ENCODE measurements at places on chromosomes 5 and 9.

GRCh38 chr9:23733495-23734078 is 92.5 kb downstream of the ELAVL2 start:
- DNase-seq = no peak

DNA sequence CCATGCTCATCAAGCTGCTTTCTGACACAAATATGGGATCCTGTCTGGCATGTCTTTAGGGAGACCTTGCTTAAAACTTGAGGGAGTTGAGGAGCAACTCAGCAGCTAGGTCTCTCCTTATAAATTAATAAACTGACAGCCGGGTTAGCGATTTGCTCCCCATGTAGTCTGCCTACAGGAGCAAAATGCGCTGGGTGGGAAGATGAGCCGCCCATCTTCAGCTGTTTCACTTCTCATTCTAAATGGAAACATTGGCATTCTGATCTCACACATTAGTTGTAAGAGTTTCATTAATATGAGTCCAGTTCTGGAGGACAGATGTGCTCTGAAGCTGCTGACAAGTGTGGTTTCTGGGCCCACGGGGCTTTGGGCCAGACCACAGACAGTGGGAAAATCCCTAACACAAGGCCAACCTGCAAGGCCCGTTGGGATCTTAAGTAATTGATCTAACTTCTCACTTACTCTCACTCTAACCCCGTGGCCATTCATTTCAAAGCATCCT is 197.0 kb downstream of the MCTP1 start:
- DNase-seq = no peak

DNA sequence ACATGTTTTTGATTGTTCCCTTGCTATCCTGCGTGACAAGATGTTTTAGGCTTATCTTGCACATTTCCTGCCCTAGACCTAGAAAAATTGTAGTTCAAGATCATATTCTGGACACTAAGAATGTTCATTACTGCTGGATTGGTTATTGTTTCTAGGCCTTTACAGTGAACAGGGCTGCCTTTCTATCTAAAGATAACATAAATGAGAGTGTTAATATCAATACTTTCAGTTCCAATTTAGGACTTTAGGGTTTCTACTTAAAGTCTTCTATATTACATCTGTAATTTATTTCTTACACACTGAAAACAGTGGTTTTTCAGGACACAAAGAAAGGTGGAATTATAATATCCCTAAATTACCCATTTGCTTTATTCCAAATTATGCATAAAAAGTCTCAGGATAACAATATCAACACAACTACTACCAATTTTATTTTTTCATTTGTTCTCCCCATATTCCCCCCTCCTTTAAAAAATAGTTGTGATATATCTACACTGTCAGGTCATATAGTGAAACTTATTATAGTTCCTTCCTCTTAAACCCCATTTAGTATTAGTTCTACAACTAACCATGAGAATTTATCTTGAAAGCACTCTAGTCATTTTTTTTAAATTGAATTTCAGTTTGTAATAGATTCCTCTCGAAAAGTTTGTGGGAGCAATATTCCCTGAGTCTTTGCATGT is 293.9 kb upstream of the RIOK2 start:
- DNase-seq = no peak

- DNase-seq = no peak
These were observed 308.4 kb downstream of the ISL1 start for GRCh38 chr5:51691538-51692079.

DNA sequence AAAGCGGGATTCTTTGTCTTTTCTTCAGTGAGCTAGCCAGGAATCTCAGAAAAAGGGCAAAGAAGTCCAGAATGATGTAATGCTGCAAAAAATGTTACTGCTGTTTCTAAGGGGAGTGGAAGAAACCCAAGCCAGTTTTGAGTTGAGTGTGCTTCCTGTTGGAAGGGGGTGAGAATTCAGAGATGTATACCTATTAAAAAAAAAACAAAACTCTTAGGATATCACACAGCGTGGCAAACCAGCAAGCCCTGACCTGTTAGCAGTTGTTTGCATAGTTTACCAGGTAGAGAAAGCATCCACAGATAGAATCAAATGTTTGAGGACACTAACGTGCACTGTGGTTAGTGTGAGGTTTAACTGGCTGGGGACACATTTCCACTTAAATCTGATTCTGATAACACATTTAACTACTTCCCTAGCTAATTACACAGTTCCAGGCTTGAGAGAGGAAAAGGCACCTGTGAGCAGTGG is 11.4 kb downstream of the BASP1 start:
- no peak for DNase-seq

DNA sequence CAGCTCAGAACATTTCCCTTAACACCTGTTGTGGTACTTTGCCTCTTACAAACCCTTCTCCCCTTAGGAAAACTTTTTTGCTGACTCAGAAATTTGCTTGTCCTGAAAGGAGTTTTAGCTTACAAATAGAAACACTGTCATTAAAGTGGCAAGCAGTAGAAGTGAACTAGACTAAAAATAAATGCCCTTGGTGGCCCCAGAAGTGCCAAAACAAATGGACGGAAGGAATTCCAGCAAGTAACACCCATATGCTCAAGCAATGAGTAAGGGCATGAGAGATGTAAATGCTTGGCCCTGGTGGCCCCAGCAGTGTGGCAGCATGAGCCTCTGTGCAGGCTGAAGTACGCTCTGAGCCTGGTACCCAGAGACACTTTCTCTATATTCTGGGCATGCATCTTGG is 8.6 kb downstream of the VLDLR start:
- DNase-seq = no peak

DNA sequence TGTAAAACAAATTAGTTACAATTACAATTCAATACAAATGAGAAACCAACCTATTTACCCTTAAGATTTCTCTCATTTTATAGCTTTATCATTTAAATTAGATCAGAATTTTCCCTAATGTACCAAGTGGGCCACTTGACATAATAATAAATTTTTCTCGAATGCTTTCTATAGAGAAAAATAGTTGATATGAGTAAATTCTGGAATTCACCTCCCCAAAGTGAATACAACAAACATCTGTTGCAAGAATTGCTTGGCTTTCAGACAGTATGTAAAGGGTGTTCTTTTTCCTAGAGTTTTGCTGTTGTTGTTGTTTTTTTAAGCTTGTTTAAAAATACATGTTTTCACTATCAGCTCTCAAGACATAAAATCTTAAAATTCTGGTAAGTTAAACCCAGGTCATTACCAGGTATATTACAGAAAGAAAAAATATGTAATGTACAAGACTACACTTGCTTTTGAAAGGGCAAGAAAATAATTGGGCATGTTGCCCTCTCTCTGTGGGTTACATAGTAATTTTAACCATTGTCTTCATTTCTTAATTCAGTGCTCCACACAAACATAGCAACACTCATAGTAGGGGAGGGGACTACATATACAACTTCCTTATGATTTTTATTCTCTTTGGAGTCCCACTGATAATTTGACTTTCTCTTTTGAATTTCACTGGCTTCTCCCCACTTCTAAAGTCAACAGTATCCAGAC is 200.6 kb downstream of the ARL15 start:
- DNase-seq = no peak

DNA sequence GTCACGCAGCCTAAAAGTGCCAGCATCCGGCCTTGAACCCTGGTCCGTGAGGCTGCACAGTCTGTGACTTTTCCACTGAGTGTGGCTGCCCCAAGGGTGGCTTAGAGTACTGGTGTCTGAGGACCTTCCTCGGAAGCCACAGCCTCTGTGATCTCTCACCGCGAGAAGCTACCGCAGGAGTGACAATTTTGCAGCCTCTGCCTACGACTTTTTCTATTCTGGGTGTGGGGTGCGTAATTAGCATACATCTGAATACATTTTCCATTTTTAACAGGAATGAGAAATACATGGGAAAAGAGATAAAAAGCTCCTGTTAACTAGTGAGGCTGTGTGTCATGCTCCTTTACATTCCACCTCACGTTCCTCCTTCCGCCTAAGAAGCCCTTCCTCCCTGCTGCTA is 48.3 kb upstream of the HRH2 start:
- no peak for DNase-seq

DNA sequence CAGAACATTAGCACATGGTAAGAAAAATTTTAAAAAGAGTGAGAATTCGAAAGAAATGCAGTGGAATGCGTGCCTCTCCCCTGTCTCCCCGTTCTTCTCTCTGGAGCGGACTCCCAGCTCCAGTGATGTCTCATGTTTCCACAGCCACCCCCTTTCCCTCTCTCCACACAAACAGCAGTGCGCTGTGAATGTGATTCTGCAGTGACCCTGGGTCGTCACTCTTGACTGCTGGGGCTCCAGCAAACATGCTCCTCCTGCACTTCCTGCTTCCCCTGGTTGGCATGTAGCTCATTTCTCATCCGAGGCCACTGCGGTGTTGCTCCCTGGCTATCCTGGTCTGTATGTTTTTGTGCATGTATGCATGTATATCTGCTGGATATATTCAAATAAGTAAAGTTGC is 13.3 kb downstream of the PHF2 start:
- DNase-seq = no peak

GRCh38 chr5:20145240-20145639 is 157.2 kb upstream of the CDH18 start:
- no peak for DNase-seq

- no peak for DNase-seq
These were observed 132.5 kb downstream of the ZSWIM6 start for GRCh38 chr5:61464512-61464911.

- no peak for DNase-seq
These were observed 491.9 kb upstream of the TUSC1 start for GRCh38 chr9:26170190-26170589.

DNA sequence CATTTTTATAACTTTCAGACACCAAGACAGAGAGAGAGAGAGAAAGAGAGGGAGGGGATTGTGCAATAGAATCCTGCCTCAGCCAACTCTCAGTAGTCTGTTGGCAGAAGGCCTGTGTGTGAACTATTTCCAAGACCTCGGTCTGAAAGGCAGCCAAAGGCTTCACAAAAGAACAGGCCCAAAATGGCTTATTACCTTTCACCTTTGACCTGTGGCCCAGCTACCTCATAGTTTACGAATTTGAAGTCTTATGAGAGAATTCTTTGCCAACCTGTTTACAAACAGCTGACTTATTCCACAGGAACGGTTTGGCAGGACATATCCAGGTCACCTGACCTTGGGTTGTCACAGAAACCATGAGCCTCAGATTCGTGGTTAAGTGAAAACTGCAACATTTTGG is 48.6 kb downstream of the NR2F1-AS1 start:
- no peak for DNase-seq

- no peak for DNase-seq
These were observed 343.4 kb downstream of the CWC27 start for GRCh38 chr5:65111961-65112658.

DNA sequence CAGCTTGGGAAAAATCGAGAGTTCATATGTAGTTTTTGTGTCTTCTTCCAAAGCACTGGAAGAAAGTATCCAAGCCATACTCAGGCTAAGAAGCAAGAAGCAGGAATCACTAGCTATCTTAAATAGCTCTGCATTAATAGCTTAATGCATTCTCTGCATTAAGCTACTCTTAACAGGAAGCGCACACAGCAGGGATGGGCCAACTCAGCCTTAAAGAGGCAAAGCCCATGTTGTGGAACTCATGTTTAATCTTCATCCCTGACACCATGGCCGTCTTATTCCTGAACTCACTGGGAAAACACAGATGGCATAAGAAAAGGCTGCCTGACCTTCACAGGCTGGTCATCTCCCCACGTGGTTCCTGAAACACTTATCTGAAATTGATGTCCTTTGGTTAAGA is 18.7 kb upstream of the ICE1 start:
- DNase-seq = no peak

DNA sequence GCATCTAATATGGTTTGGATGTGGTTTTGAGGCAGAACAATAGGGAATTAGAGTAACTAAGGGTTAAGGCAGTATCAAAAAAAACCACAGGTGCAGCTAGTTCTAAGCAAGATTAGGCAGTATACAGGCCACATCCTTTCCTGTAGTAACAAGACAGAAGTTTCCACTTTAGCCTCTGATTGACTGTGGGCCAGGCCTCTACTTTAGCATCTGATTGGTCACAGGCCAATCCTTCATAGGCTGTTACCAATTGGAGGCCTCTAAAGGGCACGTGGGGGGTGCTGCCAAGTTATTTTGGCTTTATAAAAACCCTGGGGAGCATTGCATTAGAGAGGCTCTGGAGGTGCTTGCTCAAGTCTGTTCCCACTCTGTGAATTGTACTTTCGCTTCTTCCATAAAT is 144.1 kb upstream of the ST8SIA4 start:
- DNase-seq = no peak

DNA sequence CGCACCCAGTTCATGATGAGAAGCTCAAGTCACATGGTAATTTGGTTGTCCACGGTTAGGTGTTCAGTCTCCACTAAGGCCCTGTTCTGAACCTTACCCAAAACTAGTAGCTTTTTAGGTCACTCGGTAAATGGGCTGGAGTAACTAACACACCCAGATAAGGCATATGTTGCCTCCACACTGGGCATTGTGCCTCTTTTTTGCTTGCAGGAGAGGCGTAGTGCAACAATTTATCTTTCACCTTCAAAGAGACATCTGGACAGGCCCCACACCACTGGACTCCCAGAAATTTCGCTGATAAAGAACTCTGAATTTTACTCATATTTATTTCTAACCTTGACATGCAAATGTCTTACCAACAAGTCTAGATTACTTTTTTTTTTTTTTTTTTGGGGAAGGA is 16.8 kb upstream of the PTGES start:
- no peak for DNase-seq

DNA sequence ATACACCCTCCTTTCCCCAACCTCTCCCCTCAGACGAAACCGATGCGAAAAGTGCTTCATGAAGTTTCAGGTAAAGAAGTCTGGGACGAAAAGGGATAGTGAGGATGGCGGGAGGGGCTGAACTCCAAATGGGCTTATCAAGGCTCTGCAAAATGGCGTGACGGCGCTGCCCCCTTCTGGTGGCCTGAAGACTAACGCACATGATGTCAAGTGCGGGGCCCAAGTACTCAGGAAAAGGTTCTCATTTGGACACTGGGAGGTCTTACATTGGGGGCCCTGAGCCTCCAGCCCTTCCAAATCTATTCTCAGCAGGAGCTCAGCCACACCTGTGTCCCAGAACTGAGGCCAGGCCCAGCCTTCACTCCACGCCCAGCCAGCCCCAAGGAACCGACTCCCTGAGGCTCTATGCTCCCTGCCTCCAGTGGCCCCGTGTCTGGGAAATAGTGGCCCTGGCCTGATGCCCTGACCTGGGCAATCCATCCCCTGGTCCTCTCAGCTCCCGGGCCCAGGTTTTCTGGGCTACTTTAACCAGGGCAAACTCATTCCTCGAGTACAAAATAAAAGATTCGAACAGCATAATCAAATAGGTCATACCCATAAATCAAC is 119.9 kb downstream of the KCNIP1 start:
- peak; percentile 38 for DNase-seq

DNA sequence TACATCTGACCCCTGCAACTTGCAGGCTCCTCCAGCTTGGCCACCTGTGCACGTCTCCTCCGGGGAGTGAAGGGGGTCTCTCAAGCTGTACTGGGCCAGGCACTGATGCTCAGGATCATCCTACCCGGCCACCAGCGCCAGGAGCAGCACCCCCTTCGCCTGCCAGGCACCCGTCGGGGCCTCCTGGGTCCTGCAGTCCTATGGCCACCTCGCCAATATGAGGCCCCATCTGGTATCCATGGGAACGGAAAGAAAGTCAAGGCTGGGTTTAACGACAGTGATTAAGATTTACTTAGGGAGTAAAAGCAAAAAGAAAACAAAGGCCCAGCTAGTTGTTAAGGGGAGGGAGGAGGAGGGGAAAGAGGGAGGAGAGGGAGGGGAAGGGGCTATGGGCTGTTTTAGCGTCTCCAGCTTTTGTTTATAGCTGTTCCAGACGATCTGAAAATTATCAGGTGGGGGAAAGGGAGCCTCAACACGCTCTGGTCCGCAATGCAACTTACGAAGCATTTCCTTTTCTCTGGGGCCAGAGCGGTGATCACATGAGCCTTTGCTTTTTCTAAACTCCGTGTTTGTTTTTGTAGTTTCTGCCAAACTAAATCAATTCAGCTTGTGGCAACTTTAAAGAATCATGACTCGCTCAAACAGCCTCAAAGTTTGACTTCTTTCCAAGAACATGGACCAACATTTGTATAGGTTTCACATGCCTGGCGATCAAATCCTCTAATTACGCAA is 132.4 kb downstream of the ROR2 start:
- no peak for DNase-seq

Measured in NCI-H1092 treated with DMSO at 0.1 percent for 48 hours (cell line).